ENCODE measurements at places on chromosomes 2 and 18.

DNA sequence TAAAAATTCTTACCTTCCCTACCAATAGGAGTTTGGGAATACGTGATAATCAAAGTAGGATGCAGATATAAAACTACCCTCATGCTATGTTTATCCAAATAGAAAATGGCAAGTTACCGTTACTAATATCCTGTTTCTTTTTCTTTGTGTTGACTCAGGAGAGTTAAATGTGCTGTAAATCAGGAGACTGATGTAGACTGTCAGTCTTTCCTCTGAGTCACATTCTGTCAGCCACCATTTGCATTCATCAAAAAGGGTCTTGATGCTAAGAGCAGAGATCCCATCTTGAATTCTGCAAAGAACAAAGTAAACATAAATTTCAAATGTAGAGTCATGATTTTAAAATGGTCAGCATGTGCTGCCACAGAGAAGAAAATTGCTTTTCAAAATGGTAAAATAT, 712.8 kb downstream of the SOCS6 start:
- no peak for DNase-seq

DNA sequence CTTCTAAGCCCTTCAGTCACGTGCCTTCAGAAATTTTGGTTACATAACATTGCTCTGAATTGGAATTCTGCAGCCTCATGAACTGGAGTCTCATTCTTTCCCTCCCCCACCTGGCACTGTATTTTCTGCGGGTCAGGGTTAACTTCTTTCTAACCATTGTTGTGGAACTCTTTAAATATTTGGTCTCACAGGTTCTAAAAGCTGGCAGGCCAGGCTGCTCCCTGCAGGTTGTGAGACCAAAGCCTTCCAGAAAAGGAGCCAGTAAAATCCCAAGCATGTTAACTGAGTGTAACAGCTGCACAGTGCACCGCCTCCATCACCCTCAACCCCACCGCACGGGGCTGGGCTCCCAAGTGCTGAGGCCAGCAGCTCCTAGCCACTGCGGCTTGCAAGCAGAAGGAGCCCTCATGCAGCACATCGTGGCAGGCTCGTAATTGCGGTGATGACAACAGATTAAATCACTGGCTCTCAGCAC, 174.1 kb upstream of the ALPP start:
- no peak for DNase-seq

DNA sequence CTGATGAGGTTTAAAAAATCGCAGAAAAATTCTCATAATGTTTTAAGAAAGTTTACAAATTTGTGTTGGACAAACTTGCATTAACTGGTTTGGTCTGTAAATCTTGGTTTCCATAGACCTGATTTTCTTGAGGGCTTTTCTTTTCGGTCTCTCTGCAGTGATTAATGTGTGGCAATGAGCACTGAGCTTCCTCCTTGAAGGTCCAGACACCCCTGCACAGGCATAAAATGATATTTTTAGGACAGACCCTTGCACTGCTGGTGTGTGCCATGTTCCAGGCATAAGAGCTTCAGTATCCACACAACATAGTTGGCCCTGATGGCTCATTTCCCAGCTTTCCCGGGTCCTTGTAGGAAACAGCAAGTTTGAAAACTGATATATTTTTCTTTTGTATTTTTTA, 33.7 kb downstream of the MRPL33 start:
- no peak for DNase-seq

GRCh38 chr2:229689307-229689839, 25.0 kb downstream of the DNER start:
- DNase-seq = no peak

- no peak for DNase-seq
These were observed 5.6 kb downstream of the REL start for GRCh38 chr2:60886991-60887390.

- no peak for DNase-seq
These were observed 11.1 kb upstream of the SCG2 start for GRCh38 chr2:223613017-223613950.

- DNase-seq = no peak
These were observed 427 bp downstream of the RBKS start for GRCh38 chr2:27889774-27890145.

- DNase-seq = no peak
These were observed 37.7 kb downstream of the STON1 start for GRCh38 chr2:48567671-48568070.

- no peak for DNase-seq
These were observed 56.7 kb downstream of the HNRNPLL start for GRCh38 chr2:38546064-38546463.

DNA sequence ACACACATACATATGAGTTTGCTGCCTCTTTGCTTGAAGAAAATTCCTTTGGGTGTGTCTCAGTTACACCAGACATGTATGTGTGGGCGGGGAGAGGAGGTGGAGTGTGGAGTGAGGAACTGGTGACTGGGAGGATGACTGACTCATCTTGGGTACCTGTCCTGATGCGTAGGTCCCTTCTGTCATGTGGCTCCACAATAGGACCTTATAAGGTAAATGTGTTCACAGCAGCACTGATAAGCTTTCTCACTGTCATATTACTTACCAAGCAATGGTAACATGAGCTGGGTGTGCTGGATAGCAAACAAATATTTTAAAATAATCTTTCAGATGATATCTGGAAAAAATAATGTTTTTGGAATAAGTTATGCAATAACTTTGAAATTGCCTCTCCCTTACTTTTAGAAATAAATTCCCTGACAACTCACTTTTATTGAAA, 45.1 kb downstream of the SLC9A2 start:
- no peak for DNase-seq

DNA sequence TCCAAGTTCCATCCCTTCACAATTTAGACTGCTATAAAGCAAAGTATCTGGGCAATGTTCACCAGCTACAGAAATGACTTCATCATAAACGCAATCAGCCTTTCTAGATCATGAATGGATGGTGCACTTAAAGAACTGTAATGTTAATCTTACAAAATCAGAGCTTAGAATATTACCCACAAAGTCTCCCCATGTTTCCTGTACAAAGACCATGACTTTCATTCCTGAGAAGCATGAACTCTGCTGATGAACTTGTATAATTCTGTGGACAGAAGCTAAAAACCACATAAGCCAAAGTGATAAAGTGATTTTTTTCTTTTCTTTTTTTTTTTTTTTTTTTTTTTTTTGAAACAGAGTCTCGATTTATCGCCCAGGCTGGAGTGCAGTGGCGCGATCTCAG, 53.3 kb downstream of the C1D start:
- no peak for DNase-seq

DNA sequence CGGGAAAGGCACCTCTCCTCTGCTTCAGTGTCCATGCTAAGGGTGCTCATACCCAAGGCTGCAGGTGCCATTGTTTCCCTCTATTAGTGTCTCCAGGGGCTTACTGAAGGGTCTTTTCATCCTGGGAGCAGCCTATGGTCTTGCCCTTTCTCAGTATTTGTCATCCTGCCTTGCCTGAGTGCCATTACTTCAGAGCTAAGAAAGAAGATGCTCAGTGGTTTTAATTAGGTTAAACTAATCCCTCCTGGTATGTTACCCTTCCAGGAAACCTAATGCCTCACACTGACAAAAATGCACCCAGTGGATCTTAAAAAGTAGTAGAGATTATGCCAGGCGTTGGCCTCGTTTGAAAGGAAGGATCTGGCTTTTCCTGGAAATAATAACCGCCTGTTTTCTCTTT, 151.4 kb downstream of the LRRTM1 start:
- DNase-seq = no peak
